ENCODE measurements at places on chromosomes 1 and 21. TPM values are rescaled to one million over a fixed set of nuclear protein-coding genes. Genes with fewer than 3 reads are reported as not detected.

GRCh38 chr1:220235462-220235861 lies 36.8 kb downstream of the RAB3GAP2 start:
- peaks cover 23% of the 10 kb centered on the region for H3K36me3 ChIP-seq
- no peak for DNase-seq
- no peaks in the 10 kb centered on the region for H3K27me3 ChIP-seq
- H3K4me3 ChIP-seq = no peak overlapping the region
- H3K27ac ChIP-seq = no peak overlapping the region

DNA sequence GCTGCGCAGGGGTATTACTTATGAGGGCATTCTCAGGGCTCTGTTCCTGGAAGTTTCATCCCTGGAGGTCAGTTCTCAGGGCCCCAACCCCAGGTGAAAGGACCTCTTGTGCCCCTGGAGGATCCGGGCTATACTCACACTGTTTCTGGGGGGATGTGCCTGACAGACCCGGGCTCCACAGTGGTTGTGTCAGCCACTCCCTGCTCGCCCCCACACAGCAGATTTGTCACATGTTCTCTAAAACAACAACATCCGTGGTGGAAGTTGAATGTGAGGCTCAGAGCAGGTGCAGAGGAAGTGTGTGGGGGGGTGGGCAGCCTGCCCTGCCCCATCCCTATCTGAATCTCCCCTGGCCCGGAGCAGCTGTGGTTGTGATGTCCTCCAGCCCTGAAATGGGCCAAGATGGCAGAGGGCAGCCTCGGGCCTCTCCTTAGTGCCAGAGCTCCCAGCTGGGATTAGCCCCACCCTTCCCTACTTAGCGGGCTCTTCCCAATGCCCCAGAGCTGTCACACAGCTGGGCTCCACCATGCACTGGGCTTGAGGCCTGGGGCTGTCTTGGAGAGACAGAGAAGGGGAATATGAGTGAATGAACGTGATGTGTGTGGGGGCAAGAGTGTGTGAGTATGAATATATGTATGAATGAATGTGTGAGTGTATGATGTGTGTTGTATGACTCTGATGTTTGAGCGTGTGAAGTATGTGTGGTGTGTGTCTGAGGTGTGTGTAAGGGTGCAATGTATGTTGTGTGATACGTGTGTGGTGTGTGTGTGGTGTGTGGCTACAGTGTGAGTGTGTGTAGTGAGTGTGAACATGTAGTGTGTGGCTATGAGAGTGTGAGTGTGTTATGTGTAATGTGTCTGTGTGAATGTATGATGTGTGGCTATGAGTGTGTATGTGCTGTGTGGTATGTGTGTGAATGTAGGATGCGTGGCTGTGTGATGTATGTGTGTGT lies 1.5 kb upstream of the FCMR start:
- H3K27ac ChIP-seq = no peak overlapping the region
- peaks cover 12% of the 10 kb centered on the region for H3K36me3 ChIP-seq
- H3K4me3 ChIP-seq = no peak overlapping the region
- peaks cover 34% of the 10 kb centered on the region for H3K4me1 ChIP-seq

DNA sequence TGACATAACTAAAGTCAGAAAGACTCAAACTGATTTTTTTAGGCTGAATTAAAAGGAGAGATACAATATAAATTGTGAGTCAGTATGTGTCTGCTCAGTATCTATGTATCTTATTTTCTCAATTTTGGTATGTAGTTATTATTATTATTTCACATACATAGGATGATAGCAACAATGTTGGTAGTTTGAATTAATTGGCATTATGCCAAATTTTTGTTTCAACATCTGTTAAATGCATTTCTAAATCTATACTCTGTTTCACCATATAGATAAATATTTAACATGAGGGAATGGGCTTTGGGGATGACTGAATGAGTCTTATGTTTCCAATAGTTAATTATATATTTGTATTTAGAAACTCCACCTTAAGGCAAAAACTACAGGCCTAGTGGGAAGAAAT lies 12.6 kb upstream of the HMCN1 start:
- no peak overlapping the region for H3K27ac ChIP-seq
- H3K4me1 ChIP-seq = no peaks in the 10 kb centered on the region
- no peak overlapping the region for H3K4me3 ChIP-seq
- DNase-seq = no peak
- H3K27me3 ChIP-seq = peaks cover 16% of the 10 kb centered on the region

PSMD4 gene
- total RNA-seq = 194 TPM

DNA sequence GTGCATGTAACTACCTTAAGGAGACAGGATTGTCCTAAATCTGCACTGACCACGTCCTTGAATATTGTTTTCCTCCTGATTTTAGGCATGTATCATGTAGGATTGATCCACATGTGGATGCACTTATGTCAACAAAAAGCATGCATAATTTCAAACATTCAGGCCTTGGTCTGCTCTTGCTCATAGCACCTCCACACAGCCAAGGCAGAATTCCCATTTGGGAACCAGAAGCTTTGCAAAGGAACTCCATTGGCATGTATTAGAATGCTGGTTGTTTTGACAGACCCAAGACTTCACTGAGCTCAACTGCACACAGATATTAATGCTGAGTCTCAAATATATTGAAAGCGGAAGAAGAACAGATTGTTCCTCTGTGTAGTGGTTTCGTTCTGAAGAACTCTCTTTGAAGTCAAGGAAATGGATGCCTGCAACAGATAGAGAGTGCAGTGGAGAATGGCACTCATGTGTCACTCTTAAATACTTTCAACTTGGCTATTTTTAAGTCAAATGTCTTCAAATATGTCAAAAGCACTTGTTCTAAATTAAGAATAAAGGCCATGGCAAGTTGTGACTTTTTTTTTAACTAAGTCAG lies 387.6 kb downstream of the LTN1 start:
- H3K4me3 ChIP-seq = peak overlapping the region; percentile 42
- H3K36me3 ChIP-seq = peaks cover 33% of the 10 kb centered on the region
- DNase-seq = peak; percentile 22

DNA sequence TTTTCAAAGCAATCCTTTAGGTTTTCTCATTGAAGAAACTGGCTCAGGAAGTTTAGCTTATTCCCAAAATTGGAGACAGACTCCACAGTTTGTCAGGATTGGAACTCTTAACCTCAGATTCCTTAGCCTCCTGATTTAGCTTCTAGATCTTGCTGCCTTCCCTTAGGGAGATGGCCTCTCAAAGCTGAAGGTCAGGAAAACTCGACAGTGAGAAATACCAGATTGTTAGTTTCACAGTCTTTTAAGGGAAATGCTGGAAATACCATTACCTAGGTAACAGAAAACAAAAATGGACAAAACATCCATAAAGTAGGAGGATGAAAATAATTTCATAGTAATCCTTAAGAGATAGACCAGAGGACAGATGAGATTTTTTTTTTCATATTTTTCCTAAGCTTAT lies 7.8 kb downstream of the RASAL2 start:
- no peaks in the 10 kb centered on the region for H3K36me3 ChIP-seq
- no peaks in the 10 kb centered on the region for H3K4me1 ChIP-seq
- H3K27me3 ChIP-seq = no peaks in the 10 kb centered on the region
- H3K4me3 ChIP-seq = no peak overlapping the region

CD48 gene
- 327 TPM for total RNA-seq

DNA sequence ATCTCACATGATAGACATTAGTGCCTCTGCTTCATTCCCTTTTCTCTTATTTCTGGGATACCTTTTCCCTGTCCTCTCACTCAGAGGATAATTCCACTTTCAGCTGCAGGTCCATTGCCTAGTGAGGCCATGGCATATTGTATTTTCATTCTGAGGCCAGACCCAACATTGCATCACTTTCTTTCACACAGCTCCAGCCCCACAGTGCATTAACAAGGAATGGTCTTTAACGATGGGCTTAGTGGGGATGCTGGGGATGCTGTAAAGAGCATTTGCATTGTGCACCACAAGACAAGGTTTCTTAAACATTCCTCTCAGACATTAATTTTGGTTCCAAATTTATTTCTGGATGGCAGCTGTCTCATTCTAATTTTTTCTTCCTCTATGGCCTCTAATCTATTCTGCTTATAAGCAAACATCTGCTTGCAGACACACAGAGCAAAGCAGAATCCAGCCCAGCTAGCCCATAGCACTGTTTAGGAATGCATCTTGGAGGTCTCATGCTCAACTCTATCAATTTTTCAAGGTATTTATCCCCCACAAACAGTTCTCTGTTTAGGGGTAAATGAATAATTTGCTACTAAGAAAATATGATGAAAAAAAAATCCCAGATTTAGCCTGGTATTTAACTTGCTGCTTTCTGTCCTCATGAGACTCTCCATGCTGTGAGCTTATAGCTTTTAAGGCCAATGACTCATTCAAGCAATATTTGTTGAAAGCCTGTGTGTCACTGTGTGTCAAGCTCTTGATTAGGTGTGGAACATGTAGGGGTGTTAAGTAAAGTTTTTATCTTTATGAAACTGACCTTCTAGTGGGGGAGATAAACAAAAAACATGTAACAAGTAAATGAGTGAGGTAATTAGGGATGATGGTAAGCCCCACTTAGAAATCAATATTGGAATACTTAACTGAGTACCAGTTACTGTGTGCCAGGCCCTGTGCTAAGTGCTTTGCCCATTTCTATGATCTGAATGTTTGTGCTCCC lies 44.5 kb upstream of the CCDC190 start:
- no peaks in the 10 kb centered on the region for H3K4me1 ChIP-seq
- H3K27ac ChIP-seq = no peak overlapping the region
- no peak overlapping the region for H3K4me3 ChIP-seq
- DNase-seq = no peak

All from activated CD8-positive, alpha-beta T cell treated with anti-CD3 and anti-CD28 coated beads, Interleukin-2, amount 10 ng/mL, durations not matched to agents 7 days and 5 days (primary cell).